ENCODE measurements at places on chromosomes 4 and X.

DNA sequence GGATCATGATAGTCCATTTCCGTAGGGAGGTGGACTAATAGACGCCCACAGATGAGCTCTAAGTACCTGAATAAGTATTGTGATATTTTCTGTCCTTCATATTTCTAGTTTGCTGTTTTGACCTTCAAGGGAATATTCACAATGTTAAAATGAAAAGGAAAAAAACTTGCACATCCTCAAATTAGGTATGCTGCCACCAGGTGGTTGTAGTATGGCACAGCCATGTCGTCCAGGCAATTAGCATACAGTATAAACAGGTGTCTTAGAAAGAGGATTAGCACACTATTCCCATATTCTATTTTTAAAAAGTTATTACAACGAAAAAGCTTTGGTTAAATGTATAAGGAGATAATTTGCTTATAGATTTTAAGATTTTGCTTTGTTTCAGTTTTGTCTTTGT is 802.0 kb downstream of the RPA4 start:
- DNase-seq, result no peak

GRCh38 chrX:154457491-154458115 is 478 bp upstream of the PLXNA3 start:
- peak; percentile 60 for DNase-seq

GRCh38 chrX:53269536-53270107 is 11.8 kb downstream of the IQSEC2 start:
- no peak for DNase-seq

GRCh38 chr4:37524267-37524666 is 161.9 kb downstream of the RELL1 start:
- no peak for DNase-seq

DNA sequence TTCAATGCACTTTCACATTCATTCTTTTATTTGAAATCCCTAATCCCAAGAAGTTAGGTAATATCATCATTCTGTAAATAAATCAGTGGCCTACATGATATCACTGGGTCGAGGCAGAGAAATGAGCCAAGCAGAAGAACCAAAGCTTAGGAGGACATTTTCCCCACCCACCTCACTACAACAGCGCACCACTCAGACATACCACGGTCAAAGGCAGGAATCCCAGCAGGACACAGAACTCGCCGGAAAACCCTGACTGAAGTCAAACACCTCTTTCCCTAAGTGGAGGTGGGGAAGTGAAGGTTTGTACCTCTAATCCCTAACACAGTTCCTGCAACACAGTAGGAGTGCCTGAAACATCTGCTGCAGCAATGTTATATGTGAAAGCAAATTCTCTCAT is 21.5 kb downstream of the RELL1 start:
- no peak for DNase-seq

- DNase-seq, result no peak
Measured at GRCh38 chr4:1370321-1371124, 23.5 kb downstream of the UVSSA start.

GRCh38 chrX:30533266-30533665 is 44.3 kb downstream of the TASL start:
- DNase-seq, result no peak

DNA sequence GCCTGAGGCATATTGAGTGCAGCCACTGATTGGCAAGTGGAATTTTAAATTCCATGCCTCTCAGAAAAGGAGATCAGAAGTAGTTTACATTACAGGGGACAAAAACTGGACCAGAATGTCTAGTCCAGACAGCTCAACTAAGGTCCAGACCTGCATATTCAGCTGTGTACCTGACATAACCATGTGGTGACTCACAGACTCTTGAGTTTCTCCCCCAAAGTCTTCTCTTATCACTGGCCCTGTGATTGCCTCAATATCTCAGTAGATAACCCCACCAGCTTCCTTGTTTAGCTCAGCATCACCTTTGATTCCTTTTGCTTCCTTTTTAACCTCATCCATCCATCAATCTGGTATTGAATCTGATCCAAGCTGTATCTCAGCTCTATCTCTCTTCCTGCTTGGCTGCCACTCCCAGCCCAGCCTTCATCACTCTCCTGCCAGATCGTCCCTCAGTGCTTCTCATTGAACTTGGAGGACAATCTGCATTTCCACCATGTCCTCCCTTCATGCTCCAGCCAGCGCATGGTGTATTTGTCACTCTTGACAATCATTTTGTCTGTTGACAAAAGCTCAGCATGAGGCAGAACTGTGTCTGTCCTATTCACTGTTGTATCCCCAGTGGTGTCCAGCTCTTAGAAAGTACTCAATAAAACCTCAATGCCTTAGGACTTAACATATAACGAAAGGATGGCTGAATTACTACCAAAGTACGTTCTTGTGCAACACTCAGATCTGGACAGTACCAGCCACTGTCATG is 27.8 kb upstream of the SLC2A9 start:
- no peak for DNase-seq

GRCh38 chr4:6109842-6110560 is 90.3 kb downstream of the JAKMIP1 start:
- DNase-seq, result no peak

DNA sequence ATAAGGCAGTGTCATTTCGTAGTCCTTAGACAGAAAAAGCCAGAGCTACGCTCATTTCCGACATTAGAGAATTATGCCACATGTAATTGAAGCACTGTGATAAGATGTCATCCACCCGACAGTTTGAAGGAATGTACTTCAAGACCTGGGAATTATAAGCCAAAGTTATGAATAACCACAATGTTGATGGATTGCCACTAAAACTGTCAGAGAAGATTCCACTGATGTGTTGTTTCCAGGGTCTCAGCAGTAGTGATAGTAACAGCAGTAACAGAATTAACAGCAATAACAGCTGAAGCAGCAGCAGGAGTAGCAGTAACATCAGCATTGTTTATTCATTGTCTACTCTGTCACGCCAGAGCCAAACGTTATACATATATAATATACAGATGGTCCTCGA is 24.7 kb downstream of the RAB33A start:
- DNase-seq, result no peak

DNA sequence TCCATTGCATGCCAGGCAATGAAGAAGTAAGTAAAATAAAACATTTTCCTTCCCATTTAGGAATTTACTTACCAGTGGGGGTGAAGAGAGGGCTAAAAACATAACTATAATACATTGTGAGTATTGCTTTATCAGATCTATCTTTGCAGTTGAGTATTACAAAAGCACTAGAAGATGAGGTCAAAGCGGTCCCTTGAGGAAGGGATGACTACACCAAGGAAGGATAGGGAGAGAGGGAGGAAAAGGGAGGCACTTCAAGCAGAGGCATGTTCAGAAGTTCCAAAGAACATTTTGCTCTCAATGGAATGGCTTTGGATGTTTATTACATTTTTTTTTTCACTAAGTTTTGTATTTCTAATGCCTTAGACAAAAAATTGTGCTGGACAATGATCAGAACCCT is 127.8 kb downstream of the TET2 start:
- no peak for DNase-seq

DNA sequence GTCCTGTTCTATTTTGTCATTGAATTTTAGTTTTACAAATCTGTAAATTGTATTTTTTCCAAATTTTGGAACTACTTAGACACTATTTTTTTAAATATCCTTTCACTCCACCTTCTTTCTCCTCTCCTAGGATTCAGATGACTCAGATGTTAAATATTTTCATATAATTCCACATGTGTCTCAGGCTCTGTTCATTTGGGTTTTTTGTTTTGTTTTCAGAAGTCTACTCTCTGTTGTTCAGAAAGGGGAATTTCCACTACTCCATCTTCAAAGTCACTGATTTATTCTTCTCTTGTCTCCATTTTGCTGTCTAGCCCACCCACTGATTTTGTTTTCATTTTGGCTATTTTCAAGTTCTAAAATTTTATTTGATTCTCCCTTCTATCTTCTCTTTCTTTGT is 264.0 kb upstream of the SLIT2 start:
- no peak for DNase-seq

DNA sequence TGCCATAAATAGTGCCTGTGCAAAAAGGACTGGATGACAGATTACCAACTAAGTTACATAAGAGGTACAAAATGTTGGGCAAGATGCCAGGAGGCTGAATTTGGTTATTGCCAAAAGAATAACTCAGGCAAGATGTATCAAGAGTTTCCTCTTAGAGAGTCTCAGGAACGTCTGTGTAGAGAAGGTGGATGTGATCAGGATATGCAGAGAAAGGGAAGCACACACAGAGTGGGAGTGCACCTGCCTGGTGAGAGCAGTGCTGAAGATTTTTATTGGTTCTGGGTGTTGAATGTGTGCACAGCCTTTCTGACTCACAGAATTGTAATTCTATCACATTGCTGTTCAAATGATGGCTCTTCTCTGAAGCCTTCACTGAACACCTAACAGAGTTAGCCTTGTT is 156.8 kb upstream of the HS3ST1 start:
- DNase-seq, result no peak

- no peak for DNase-seq
Measured at GRCh38 chr4:1629699-1630083, 54.4 kb downstream of the FAM53A start.

DNA sequence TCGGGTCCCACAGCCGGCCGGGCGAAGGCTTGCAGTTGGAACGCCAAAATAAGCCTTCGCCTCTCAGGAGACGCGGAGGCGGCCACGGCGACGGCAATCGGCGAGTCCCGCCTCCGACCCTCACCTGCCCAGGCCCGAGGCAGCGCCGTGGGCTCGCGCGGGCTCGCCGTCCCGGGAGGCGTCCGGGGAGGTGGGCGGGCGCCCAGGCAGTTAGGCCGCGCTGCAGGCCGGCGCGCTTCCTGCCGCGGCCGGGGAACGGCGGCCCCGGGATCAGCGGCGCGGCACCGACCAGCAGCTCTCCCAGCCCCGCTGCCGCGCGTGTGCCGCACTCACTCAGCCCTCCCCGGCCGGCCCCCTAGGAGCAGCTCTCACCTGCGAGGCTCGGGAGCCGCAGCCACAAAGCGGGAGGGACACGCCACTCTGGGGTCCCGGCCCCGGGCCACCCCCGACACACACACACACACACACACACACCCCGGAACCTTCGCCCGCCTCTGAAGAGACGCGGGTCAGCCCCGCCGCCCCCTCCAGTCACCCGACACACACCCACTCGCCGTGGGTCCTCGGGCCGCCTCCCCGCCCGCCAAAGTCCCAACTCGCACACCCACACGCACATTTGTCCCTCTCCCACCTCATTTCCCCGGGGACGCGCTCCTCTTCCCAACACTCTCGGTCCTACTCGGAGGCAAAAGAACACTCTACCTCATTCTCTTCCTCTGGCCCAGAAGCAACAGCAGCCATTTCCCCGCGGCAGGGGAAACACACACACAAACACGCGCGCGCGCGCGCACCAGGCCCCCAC is at the start of gene CNOT6L:
CNOT6L (minus strand) TSS at position 767 of the 802 bp plus-strand sequence; CDS start at position 707, 60 bp downstream.
- DNase-seq, result peak; percentile 50

DNA sequence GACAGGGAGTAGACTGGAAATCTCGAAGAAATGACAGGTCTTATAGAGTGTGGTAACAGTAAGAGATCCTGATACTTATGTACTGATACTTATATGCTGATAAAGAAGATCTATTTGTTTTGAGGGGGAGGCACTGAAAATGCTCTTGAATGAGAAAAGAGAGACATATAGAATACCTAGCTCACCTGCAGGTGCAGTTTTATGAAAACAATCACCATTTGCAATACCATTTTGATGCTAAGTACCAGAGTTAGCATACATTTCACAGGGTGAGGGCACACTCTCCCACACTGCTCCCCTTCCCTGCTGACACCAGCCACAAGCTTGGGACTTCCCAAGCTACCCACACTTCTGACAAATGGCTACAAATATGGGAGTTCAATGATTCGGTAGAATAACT is 1490.1 kb upstream of the IGFBP7 start:
- no peak for DNase-seq

DNA sequence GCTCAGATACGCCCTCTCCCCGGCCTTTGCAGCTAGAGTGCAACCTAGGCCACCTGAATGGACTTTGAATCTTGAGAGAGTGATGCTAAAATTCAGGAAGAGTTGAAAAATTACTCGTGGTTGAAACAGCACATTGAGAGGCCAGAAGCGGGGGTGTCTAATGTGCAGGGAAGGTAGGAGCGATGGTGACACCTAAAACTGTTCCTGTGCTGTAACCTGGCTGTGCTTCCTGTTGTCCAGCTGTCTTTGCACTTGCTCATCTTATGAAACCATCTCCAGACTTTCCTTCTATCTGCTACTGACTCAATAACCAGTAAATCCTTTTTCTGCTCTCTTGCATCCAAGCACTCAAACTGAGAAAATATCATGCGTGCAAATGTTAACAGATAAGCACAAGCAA is 106.4 kb upstream of the RPS6KA3 start:
- DNase-seq, result no peak

- DNase-seq, result no peak
Measured at GRCh38 chr4:4182835-4183568, 43.7 kb downstream of the OTOP1 start.

- DNase-seq, result no peak
Measured at GRCh38 chrX:119095936-119096335, 23.1 kb downstream of the CT47C1 start.
